ENCODE measurements at places on chromosomes 4 and X.
A peak's percentile ranks its signal among the peaks of the same experiment; 100 is the strongest.

- DNase-seq = no peak
Observed at GRCh38 chr4:52260514-52261210, 209.6 kb downstream of the SPATA18 start.

- no peak for DNase-seq
Observed at GRCh38 chrX:16112428-16112827, 10.9 kb upstream of the GRPR start.

GRCh38 chr4:124030147-124030546 lies 633.6 kb downstream of the SPRY1 start:
- no peak for DNase-seq

DNA sequence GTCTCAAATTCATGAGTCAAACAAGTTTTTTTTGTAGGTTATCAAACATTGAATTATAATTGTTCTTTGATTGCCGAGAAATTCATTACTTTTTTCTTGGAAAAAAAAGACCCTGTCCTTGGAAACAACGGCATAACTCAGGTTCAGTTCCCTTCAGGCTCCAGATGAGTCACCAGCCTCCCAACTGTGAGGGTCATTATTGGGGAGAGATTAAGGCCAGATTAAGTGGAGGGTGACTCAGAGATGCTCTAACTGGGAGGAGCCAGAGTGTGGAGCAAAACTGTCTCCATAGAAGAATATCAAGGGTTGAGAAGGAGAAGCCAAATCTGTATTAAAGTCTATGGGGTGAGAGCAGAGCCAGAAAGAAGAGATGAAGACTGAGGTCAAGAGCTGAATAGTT lies 9.6 kb downstream of the ADGRG4 start:
- no peak for DNase-seq

- DNase-seq = no peak
Observed at GRCh38 chr4:8850074-8850829, 21.4 kb downstream of the HMX1 start.

DNA sequence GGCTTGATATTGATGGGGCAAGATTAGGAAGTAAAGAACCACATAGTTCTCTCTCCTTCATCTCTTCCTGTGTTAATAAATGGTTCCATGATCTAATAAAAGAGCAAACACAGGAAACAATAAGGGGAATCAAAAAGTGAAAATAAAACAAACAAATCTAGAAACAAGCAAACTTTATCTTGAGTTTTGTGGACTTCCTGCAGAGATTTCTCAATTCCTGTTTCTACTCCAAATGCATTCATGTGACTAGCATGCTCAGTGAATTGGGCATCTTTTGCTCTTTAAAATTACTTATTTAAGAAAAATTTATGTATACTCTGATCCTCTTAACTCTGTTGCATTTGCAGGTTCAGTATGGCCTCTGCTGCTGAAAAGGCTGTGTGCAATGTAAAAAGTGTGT lies 682.0 kb downstream of the KCTD8 start:
- DNase-seq = no peak

DNA sequence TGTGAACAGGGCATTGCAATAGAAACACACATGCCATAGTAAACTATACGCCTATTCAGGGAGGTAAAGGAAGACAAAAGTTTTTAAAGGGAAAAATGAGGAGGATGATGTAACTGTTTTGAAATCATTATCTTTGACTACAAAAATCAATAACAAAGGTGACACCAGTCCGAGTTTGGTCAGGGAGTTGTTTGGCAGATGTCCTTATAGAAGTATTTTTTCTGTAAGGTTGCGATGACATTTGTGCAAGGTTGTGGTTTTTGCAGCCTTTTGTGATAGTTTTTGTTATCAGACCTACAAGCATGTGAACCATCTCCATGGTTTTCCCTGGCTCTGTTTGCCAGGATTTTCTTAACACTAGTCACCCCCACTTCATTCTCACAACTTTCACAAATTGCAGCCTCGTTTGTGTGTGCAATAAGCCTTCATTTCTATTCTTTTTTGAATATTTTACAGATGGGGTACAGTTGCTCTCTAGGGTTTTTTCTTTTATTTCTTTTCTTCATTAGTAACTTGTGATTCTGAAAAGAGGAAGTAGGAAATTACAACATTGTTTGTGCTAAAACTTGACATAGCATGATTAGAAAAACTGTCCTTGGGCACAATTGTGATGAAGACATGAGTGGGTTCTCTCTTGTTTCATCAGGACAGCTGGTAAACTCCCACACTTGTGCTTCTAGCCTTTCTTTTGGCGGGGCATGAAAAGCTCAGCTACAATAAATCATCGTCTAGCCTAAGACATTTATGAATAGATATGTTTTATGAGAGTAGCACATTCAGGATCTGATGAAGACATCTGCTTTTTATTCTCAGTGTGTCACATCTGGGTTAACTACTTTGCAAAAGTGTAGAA lies 60.2 kb upstream of the PNPLA4 start:
- peak; percentile 26 for DNase-seq

GRCh38 chr4:148030193-148030873 lies 298.4 kb downstream of the ARHGAP10 start:
- DNase-seq = no peak

- DNase-seq = peak; percentile 33
Observed at GRCh38 chrX:40543661-40544328, 37.0 kb upstream of the ATP6AP2 start.

- no peak for DNase-seq
Observed at GRCh38 chrX:53594354-53594753, 92.2 kb downstream of the HUWE1 start.

DNA sequence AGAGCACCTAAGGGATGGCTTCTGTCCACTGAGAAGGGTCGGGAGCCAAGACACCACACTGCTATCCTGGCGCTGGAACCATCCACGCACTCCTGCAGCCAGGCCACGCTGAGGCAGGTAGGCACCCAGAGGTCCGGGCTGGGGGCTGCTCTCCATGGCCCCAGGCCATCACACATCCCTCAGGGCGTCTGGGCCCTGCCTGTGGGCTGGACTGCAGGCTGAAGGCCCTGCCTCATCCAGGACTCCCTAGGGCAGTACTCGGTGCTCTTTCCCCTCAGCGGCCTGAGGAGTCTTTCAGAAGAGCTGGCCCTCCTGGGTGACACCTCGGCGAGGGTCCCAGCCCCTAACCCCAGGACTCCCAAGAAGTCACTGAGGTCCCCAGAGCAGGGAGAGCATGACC lies 17.7 kb downstream of the FGFR3 start:
- DNase-seq = no peak
